Placental pericyte (primary cell): ENCODE measurements at places on chromosomes 3 and 15. TPM values are rescaled to one million over a fixed set of nuclear protein-coding genes. Genes with fewer than 3 reads are reported as not detected.

Gene DUT
- total RNA-seq: 19.3 and 41.1 TPM in 2 replicates

Gene SOX2
- not detected in 2 replicates for total RNA-seq

Gene ACTRT3
- total RNA-seq: 2.8 and 6.0 TPM in 2 replicates

Gene TMC3
- total RNA-seq: not detected in 2 replicates

Gene GRK7
- not detected in 2 replicates for total RNA-seq
